Aorta (tissue), 5 donors: ENCODE measurements at places on chromosomes 7 and 10. TPM values are rescaled to one million over a fixed set of nuclear protein-coding genes. Genes with fewer than 3 reads are reported as not detected.

Gene CYP3A5
- 3.4 TPM for total RNA-seq

Gene ERVW-1
- total RNA-seq: not detected

DNA sequence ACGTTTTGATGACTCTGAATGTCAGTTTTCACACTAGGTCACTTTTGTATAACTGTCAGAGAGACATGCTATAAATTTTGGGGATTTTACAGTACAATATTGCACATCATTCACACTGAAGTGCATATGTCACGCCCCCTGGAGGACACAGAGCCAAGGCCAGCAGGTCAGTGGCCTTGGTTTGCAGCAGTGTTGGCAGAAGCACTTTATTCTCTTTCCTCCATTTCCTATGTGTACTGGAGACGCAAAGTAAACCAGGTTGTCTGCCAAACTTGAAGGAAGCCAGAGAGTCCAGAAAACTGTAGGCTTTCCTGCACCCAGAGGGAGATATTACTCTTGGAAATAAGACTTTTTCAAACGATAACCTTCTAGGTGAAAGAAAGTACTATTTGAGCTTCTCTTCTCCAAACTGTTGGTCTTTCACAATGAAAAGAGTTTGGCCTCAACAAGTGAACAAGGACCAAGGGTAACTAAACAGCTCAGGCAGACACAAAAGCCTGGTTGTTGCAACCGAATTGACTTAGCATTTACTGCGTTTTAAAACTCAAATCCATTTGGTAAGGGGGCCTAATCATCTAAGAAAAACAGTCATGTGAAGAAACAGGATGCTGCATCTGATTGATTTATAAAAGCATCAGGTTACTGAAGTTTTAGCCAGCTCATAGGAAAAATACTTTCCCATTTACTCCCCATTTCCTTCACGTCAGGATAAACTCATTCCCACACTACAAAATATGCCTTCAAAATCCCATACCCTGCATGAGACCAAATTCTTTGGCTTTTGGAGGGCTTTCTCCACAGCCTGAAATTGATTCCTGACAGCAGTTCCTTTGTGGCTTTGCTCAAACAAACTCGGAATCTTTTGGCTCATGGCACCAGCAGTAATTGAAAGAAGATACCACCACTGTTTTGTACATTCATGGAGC is 83.0 kb upstream of the SEC61G start:
- peak; percentile 51 for DNase-seq
- H3K4me3 ChIP-seq: no peak overlapping the region
- no peaks in the 10 kb centered on the region for H3K27me3 ChIP-seq
- peaks cover 1% of the 10 kb centered on the region for H3K4me1 ChIP-seq
- no peak overlapping the region for H3K27ac ChIP-seq
- no peaks in the 10 kb centered on the region for H3K36me3 ChIP-seq

DNA sequence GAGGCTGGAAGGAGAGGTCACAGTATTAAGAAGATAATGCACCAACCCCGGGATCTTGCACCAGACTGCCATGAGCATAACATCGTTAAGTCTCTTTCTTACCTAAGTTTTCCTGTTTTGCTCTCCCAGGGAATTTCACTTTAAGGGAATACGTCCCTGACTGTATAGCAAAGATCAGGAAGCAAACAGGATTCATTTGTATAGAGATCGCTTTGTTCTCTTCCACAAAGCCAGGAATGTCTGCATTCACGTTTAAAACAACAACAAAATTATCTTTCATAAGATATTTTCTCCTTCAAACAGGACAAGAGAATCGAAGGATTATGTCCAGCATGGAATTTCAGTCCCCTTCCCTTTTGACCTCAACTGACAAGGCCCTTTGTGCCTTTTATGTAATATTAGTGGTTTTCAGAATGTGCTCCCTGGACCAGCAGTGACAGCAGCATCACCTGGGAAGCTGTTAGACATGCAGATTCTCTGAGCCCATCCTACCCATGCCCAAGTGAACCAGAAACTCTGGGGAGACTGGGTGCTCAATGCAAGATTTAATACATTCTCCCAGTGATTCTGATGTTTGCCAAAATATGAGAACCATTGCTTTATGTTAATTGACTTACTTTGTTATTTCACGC is 286.3 kb downstream of the FGFR2 start:
- no peaks in the 10 kb centered on the region for H3K4me1 ChIP-seq
- no peak overlapping the region for H3K27ac ChIP-seq
- no peak for DNase-seq

Gene PDE6C
- not detected for total RNA-seq

DNA sequence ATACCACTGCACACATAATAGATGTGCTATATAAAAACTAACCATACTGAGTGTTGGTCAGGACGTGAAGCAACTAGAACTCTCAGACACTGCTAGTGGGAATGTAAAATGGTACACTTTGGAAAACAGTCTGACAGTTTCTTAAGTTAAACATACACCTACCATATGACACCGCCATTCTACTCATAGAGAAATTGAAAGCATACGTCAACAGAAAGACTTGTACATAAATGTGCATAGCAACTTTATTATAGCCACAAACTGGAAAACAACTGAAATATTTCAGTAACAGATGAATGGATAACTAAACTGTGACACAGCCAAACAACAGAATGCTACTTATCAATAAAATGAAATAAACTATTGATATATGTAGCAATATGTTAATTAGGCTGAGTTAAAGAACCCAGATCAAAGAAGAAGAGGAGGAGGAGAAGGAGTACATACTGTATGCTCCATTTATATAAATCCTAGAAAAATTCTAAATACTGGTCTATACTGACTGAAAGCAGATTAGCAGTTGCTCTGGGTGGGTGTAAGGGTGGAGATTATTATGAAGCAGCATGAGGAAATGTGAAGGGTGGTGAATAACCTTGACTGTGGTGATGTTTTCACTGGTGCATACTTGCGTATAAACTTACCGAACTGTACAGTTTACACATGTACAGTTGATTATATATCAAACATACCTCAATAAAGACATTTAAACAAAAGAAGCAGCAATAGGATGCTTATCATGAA is 48.6 kb downstream of the ARHGAP21 start:
- H3K27me3 ChIP-seq: no peaks in the 10 kb centered on the region
- H3K36me3 ChIP-seq: no peaks in the 10 kb centered on the region
- DNase-seq: no peak
- peaks cover 4% of the 10 kb centered on the region for H3K4me1 ChIP-seq
- no peak overlapping the region for H3K27ac ChIP-seq

DNA sequence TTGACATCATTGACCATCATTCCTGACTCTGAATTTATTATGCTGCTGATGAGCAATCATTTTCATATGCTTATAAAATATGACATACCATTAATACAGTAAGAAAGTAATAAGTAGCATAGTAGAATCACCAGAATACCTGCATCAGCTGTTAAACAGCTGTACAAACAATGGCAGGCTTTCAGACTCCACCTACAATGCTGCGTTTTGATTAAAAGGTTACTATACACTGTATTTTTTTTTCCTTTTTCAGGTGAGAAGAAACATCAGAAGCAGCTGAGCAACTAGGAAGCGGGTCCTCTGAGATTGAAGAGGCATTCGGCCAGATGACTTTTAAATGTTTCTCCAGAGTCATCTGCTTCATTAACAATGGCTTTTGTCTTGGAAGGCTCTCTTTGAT is 7.1 kb downstream of the ASNS start:
- H3K4me3 ChIP-seq: no peak overlapping the region
- DNase-seq: no peak
- H3K27ac ChIP-seq: no peak overlapping the region
- H3K36me3 ChIP-seq: peaks cover 1% of the 10 kb centered on the region

DNA sequence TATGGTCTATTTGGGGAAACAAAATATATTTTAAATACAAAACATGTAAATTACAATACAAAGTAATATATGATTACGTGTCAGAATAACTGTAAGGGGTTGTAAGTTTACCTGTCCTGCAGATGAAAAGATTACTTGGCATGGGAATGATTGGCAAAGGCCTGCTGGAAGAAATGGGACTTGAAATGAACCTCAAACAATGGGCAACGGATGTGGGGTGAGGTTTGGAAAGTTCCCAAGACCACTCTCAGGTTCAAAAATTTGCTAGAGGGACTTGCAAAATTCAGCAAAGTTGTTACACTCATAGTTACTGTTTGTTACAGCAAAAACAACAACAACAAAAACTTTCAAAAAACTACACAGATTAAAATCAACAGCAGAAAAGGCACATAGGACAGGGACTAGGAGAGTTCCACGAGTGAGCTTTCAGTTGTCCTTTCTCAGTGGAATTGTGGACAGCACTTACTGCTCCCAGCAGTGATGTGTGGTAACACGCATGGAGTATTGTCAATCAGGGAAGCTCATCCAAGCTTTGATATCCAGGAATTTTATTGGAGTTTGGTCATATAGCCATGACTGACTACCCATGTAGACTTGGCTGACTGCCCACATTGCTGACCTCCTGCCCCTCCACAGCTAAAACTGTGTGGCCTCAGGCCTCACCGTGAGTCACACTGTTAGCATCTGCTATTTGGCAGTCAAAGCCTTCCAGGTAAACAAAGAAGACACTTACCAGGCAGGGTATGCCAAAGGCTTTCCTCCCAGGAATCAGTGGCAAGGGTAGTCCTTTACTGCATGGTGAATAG is 43.8 kb downstream of the EXOC6 start:
- no peak overlapping the region for H3K27ac ChIP-seq
- H3K4me1 ChIP-seq: peaks cover 5% of the 10 kb centered on the region
- H3K4me3 ChIP-seq: no peak overlapping the region
- H3K27me3 ChIP-seq: no peaks in the 10 kb centered on the region

Gene ADRB1
- 0.19 TPM for total RNA-seq

DNA sequence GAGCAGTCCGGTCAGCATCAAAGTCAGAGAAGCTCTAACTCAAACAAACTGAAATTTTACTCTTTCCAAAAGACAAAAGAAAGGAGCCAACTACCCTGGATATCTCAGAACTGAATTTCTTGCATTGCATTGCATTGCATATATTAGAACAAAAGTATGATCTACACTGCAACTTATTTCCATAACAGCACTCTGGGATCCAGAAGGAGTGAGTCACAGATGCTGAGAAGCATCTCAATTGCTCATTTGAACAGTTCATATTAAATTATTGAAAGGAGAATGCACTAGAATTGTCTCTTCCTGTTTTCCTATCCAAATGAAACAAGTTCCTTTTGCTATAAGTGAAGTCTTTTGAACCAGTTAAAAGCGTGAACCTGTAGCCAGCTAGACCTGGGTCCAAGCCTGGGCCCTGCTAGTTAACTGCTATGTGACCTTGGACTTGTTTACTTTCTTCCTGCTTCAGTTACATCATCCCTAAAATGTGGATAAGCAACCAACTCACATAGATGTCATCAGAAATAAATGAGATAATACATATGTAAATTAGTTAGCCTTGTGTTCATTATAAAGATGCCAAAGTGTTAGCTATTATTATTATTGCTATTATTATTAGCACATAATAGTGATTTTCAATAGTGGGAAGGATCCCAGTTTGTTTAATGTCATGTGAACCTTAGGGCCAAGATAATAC is 184.1 kb downstream of the CREB5 start:
- H3K27me3 ChIP-seq: no peaks in the 10 kb centered on the region
- DNase-seq: no peak
- no peaks in the 10 kb centered on the region for H3K36me3 ChIP-seq

DNA sequence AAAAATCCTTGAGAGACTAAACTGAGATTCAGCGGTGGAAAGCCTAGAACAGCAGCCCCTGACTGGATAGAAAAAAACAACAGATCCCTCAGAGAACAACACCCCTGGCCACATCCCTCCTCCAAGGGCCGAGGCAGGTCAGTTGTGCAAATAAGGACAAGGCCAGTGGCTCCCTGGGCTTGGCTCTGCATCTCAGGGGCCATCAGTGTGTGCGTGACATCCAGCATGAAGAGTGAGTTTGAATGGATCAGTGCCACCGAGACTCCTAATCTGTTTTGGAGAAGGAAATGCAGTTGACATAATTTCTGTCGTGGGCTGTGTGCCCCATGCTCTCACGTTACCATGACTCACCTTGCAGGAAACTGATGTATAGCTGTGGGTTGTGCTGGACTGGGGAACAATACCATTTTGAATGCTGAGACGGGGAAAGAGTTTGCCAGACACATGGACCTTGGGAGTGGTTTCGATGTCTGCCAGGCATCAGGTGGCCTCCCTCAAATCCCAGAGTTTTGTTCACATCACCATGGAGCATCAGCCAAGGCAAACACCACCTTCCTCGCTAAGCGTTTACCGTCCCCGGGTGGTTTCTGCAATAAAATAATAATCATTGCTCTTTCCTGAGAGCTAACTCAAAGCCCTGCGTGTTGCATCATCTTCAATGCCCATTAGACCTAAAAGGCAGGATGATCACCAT is 153.2 kb upstream of the FZD8 start:
- H3K4me1 ChIP-seq: no peaks in the 10 kb centered on the region
- H3K36me3 ChIP-seq: no peaks in the 10 kb centered on the region
- H3K4me3 ChIP-seq: no peak overlapping the region
- H3K27ac ChIP-seq: no peak overlapping the region
- no peaks in the 10 kb centered on the region for H3K27me3 ChIP-seq

DNA sequence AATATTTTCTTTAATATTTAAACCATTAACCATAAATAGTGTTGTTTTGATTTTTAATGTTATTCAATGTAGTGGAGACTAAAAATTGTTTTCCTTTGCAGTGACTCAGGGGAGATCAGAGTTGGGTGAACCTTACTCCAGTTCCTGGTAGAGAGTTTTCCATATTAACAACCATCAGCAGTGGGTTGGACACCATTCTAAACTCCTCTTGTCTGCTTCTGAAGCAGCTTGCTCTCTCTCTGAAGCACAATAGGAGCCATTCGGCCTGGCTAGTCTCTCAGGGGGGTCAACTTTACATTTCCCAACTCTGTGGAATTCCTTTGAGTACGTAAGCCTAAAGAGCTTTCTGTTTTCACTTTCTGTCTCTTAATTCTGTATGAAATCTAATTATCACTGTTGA is 9.4 kb upstream of the NRG3 start:
- H3K4me1 ChIP-seq: no peaks in the 10 kb centered on the region
- no peak for DNase-seq
- H3K27me3 ChIP-seq: no peaks in the 10 kb centered on the region

GRCh38 chr7:135808206-135808605 is 59.6 kb upstream of the FAM180A start:
- no peak overlapping the region for H3K4me3 ChIP-seq
- H3K4me1 ChIP-seq: no peaks in the 10 kb centered on the region
- DNase-seq: no peak

DNA sequence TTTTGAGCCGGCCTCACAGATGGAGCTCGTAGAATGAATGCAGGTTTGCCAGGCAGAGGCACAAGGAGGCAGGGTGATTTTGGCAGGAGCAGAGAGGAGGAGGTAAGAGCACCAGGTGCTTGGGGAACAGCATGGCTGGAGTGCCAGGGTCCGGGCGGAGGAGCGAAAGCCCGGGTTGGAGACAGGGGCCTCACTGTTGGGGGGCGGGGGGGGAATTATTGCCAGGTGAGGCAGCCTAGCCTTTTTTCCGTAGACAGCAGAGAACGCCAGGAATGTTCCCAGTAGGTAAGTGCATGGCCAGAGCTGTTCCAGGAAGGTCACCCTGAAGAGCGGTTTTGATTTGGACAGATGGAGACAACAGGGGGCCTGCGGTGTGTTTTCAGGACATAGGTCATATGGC is 9.5 kb downstream of the SRRM3 start:
- no peaks in the 10 kb centered on the region for H3K36me3 ChIP-seq
- no peaks in the 10 kb centered on the region for H3K27me3 ChIP-seq
- H3K4me1 ChIP-seq: no peaks in the 10 kb centered on the region
- H3K27ac ChIP-seq: no peak overlapping the region

Gene SBDS
- total RNA-seq: 138 TPM
